Hematopoietic multipotent progenitor cell treated with erythropoietin and hydrocortisone succinate and interleukin-3 and kit ligand, for 17 days (in vitro differentiated cells): ENCODE measurements at places on chromosomes 1 and 21.

GRCh38 chr1:22341791-22342605 lies 109.7 kb upstream of the ZBTB40 start:
- no peak for DNase-seq

GRCh38 chr1:92886886-92887419 lies 55.1 kb downstream of the RPL5 start:
- DNase-seq, result no peak

GRCh38 chr21:44892536-44893277 lies 19.2 kb upstream of the PTTG1IP start:
- DNase-seq, result peak; percentile 79

DNA sequence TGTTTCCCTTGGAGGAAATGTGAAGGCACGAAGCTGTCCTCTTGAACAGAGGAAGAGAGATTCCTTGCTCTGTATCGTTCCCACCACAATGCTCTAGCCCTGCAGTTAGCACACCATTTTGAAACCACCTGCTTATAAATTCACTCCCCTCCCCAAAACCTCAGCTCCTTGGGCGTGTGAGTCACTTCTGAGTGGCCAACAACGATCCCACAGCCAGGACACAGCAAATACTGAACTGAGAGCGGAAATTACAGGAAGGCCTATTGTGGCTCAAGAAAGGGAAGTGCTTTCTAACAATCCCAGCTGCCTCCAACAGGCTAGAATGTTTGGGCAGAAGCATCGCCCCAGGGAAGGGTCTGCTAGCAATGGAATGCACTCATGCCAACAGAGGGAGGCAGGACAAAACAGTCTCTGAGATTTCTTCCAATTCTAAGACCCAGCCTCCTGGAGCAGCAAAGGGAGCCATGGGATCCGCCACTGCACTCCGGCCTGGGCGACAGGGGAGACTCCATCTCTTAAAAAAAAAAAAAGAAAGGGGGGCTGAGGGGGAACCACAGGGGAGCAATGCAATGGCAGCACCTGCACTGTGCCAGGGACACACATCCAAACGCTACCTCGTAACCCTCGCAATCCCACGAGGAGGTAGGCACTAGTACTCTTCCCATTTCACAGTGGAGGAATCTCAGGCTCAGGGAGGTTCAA lies 1.9 kb downstream of the TMEM53 start:
- no peak for DNase-seq

GRCh38 chr1:217105437-217105836 lies 382.2 kb upstream of the ESRRG start:
- no peak for DNase-seq

DNA sequence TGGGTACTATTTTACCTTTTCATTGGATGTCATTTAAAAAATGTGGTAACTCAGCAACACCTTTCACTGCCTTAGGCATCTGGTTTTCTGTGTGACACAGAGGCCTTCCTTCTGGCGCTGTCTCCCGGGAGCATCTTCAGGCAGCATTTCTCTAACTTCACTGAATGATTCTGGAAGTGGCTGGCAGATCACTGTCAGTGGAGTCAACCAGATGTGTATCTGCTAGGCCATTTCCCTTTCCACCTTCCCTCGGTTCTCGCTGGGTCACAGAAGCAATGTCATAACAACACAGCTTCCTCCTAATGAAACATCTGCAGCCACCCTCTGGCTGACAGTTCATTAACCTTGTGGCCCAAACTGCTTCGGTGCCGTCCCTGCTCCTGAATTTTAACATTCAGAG lies 137.8 kb downstream of the KIF26B start:
- no peak for DNase-seq

DNA sequence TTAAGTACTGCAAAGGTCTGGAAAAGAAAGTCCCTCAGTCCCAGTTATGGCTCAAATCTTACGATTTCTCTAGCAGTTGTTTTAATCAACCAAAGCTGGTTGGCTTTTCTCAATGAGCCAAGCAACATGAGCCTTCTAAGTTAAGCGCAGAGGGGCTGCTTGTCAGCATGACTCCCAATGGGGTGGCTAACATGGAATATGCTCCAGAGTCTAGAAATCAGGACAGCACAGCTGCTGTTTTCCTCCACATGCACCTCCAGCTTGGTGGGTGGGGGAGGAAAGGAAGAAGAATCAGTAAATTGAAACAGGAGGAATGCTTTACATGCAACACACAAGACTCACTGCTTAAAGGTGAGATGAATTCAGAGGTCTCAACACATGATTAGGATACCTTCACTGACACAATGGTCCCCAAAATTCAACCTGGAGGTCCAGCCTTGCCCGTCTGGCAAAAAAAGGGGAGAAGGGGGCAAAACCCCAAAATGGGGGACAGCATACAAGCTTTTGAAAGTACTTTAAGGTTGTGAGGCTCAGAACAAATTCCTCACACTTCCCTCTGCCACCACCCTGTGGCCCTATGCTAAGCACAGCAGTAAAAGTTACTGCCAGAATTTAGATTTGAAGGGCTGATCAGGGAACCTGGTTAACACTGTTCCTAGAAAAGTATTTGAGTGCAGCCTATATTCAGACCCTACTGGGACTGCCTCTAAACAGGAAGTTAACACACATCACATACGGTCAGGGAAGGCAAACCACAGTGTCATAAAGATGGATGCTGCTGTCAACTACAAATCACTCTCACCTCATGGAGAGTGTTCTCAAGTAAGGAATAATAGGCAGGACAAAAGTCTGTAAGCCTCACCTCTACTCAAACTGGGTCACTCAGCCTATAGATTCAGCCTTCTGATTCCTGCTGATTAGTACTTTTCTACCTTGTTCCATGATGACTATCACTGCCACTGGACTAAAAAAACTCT lies 2.6 kb downstream of the GATAD2B start:
- peak; percentile 28 for DNase-seq

DNA sequence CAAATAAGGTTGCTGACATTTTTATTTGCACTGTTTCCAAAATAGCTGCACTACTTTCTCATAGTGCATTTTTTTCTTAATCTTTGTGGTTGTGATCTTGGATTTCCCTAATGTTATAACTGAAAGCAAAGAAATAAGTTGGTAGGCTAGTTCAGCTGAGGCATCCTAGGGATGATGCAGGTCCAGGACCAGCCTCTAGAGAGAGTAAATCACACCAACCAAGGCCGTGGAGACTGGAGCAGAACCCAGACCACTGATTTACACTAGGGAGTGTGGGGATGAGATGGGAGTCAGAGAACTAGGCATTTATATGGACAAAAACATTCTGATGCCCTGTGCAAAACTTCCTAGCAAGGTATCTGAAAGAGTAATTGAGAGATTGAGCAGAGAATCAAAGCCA lies 104.5 kb downstream of the URB2 start:
- no peak for DNase-seq

- peak; percentile 55 for DNase-seq
Observed at GRCh38 chr1:66533804-66534740, at the start of gene SGIP1. TSS of gene SGIP1 (plus strand) at chr1:66534153. CDS start at chr1:66534359, 206 bp downstream.

DNA sequence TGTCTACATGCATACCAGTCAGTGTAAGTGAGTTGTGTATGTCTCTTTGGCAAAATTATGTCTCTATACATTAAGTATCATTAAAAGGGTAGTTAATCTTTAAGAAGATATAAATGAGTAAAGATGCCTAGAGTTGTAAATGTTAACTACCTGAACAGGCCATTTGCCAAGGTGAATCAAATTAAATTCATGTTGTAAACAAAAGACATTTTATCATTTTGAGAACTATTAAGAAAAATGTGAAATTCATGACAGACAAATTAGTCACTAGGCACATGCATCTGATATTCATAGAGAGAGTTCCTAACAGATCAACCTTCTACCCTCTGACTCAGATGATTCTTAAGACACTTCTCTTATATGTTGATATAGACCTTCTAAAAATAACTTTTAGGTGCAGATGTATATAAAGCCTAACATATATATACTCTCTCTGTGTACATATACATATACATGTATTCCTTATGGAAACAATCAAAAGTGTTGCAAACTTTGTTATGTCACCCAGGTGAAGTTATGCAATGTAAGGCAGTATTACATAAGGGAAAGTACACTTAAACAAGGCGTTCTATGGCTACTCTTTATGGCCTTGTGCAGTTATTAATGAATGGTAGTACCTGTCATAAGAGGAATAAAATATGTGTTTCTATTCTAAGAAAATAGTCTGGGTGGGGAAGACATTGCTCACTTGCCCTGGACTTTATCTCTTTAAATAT lies at the start of gene TMPRSS15:
Gene TMPRSS15 (minus strand): TSS at position 51 of the 716 bp plus-strand sequence. CDS start 163 bp downstream, outside the sequence.
- DNase-seq, result no peak

DNA sequence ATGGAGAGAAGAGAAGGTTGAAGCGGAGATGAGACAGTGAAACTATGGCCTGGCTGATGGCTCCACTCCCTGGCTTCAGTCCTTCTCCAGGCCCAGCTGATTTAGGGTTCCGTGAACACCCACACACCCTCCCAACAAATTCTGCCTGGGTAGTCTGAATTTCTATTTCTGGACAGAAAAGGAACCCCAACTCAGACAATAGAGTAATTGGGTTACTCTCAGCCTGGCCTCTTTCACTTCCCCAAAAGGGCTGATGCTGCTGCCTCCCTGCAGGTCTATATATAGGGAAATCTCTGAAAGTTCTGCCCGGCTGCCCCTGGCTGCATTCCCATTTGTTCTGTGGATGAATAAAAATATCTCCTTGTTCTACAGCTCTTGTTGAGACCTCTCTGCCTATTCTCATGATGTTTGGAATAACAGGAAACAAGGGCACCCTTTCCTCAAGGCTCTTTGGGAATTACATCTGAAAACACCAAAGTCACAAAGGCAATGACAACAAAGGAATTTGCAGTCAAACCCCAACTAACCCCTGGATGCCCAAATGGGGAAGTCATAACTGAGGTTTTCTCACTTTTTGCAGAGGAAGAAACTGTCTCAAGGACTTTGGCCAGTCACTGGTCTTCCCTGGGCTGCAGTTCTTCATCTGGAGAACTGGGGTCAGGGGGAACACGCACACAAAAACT lies 11.4 kb upstream of the ZSCAN20 start:
- no peak for DNase-seq

DNA sequence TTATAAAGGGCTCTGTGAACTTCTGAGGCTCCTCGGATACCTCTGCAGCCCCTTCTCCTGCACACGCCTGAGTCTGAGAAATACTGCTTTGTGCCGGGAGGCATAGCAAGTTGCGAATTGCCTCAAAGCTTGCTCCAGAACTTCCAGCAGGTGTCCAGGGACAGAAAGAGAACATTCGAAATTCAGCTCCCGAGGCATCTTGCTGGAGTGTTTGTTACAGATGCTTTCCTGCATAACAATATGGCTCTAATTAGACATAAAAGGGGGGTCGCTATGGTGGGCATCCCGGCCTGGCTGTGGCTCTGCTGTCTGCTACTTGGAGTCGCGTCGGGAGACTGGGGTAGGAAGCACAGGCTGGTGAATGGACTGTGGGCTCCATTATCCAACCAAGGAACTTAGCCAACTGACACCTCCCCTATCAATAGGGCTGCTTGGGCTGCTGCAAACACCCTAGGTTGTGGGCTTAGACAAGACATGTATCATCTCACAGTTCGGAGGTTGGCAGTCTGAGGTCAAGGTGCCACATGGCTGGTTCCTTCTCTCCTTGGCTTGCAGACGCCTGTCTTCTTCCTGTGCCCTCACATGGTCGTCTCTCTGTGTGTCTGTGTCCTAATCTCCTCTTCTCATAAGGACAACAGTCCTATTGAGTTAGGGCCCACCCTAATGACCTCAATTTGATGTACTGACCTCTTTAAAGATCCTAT lies 607.0 kb downstream of the NPHP4 start:
- DNase-seq, result no peak

- DNase-seq, result no peak
Observed at GRCh38 chr21:34333121-34333739, 30.6 kb upstream of the KCNE2 start.

DNA sequence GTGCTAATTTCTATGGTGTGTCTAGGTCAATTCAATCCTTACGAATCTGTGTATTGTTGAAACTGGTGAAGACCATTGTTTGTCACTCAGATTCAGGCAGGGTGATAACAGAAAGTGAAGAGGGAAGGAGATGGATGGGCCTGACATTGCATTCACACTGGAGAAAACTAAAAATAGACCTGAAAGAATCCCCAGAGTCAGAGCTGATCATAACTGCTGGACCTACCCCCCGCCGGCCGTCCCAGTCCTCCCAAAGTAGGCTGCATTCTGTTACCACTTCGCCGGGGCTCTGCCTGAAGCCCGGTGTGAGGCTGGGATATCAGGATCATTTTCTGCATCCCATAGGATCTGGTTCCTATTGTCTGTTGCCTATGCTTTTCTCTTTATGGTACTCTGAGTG lies 121.1 kb downstream of the NUF2 start:
- no peak for DNase-seq
